ENCODE measurements at places on chromosomes 2 and 18.

DNA sequence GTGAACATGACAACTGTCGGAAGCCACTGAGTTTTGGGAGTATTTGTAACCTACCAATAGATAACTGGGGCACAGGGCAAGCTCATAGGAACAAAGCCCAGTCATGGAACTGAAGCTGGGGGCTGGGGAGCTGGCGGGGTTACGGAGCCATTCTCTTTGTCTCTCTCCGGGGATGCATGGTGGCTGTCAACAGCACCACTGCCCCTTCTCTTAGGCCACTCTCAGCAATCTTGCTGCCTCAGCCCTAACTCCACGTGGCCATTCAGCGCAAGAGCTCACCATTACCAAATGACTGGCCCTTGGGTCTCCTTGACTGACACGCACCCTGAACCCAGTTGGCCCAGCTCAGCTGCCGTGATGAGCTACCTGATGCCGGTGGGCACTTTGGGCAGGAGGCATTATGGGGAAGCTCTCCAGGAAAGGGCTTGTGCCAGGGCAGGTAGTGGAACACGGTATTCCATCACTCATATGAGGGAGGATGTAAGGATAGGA is 33.6 kb upstream of the ODC1 start:
- no peak for DNase-seq

DNA sequence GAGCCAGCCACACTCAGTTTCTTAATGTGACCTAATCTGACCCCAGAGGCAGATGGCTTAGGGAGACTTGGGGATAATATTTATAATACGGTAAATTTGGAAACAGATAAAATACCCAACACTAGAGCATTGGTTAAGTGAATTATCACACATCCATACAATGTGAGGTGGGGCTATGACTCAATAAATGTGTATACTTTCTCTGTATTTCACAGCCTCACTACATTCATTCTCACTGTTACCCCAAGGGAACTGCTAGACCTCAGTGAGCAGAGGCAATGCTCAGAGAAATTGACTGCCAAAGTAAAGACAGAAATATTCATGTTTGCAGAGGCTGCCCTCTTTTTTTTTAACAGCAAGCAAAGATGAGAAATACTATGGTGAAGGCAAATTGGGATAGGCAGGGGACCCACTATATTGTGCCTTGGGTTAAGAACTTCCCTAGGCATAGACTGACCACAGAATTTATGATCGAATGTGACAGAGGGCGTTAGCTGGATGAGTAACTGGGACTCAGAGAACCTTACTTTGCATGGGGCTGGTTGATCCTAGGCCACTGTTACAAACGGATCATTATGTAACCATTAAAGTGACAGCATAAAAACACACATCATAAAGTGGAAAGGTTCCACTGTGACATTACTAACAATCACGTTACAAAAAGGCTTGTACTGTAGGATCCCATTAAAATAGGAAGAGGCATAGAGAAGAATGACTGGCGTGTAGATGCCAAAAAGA is 246.0 kb upstream of the LYPD1 start:
- DNase-seq: no peak

DNA sequence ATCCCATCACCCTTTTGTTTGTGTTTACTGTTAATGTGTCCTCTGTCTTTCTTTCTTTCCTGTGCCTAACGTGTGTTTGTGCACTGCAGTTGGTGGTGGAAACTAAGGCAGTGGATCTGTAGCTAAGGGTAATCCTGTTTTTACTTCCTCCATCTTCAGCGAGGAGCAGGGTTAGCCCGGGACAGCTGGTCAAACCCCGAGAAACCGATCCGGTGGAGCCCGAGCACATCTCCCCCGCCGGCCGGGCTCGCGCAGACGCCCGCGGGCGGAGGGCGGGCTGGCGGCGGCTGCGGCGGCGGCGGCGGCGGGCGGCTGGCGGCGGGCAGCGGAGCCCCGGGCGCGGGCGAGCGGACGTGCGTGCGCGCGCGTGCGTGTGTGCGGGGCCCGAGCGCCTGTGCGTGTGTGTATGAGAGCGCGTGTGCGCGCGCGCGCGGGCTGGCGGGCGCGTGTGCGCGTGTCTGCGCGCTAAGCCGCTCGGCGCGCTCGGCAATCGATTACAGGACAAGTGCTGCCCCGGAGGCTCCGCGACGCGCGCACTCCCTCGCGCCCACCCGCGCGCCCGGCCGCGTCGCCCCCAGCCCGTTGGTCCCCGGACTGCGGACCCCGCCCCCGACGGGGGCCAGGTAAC is at the start of gene IKZF2:
IKZF2 (minus strand) TSS at position 176 of the 628 bp plus-strand sequence. CDS start 2,983 bp downstream, outside the sequence.
- peak; percentile 70 for DNase-seq

DNA sequence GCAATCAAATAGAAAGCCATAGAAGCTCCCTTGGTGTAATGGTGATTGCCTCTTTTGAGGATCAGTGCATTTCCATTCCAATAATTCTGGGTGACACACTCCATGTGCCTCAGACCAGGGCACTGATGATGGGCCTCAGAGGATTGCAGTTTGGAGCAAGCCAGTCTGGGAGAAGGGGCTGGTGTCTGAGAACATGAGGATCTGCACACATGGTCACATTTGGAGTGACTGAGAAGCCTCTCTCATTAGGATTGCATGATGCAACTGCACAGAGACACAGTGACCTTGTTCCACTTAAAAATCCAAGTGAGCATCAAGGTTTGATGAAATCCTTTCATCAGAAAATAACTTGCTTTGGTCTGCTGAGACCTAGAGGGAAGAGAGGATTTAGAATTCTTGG is 216.4 kb downstream of the ANKRD30B start:
- DNase-seq: no peak

Data from activated naive CD8-positive, alpha-beta T cell treated with anti-CD3 and anti-CD28 coated beads, Interleukin-2, amount 50 U/mL, for 24 hours (primary cell).